ENCODE measurements at places on chromosomes 12 and 14. TPM values are rescaled to one million over a fixed set of nuclear protein-coding genes. Genes with fewer than 3 reads are reported as not detected.

GRCh38 chr12:102016472-102016871 lies 45.3 kb downstream of the WASHC3 start:
- no peak for DNase-seq

DNA sequence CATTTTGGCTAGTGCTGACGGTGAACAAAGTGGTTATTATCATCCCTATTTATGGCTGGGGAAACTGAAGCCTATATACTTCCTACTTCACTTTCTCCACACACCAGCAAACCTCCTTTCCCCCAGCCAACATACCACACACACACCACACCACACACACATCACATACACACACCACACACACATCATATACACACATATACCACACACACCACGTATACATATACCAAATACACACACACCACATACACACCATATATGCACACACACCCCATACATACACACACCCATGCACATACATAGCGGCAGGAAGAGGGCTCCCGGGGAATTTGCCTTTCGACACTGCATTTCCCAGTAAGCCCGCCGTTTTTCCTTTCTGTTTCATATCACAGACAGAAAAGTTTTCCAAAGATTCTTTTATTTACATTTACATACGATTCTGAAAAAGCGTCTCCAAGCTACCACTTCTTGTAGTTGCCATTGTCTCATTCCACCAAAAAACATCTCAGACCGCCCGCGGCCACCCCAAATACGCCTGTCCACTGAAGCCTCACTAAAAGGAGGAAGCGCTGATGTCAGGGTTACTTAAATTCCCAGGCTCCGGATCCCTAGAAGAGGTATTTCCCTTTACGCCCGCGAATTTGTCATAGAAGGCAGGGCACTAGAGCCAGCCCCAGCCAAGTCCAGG lies 823 bp upstream of the RAB5B start:
- no peak for DNase-seq

DNA sequence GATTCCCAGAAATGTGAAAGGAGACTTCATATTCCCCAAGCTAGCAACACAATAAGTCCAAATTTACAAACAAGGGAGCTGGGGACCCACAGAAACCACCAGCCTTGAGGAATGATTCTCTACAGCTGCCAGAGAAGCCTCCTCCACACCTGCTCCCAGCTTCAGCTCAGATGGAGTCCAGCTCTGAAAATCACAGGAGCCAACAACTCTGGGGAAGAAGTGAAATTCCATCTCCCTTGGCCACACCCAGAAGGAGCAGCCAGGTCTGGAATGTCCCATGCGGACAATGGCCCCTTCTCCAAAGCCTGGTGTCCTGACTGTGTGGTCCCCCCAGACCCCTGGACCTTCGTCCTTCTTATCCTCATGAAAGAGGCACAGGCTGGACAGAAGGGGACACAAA lies 45.4 kb downstream of the SYNE3 start:
- DNase-seq = no peak

- no peak for DNase-seq
Observed at GRCh38 chr12:28456934-28457710, 266.9 kb downstream of the CCDC91 start.

- DNase-seq = no peak
Observed at GRCh38 chr14:32947792-32948191, 9.1 kb downstream of the NPAS3 start.

DNA sequence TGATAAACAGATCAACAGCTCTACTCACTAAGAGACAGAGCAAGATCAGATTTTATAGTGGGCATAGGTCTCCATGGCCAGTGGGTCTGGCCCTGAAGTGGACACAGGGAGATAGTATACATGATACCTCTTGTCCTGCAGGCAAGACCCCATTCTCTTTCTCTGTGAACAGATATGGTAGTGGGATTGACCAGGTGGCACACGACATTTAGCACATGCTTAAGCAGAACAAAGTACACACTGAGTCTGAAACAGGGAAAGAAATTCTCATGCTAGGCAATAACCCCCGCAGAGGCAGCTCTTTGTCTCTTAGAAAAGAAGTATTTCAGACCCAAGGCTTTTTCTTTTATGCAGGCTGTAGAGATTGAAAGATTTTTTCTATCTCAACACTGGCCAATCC lies 1331.2 kb downstream of the FSCB start:
- no peak for DNase-seq

DNA sequence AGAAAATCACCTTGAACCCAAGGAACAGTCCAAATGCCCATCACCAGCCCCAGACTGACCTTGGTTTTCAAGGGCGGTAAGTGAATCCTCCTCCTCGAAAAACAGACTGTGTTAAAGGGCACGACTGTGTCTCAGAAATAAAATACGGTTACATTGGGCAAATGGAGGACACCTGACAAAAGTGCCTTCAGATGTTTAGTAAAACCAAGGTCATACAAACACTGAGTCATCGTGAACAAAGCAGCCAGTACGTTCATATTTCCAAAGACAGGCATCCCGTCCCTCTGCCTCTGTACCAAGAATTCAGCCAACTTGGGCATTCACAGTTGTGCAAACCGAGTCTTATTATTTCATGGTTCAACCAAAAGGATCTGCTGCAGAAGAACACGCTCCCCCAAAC lies 25.9 kb downstream of the FOXN3 start:
- DNase-seq = peak; percentile 12

GRCh38 chr14:42185718-42186117 lies 579.0 kb downstream of the LRFN5 start:
- DNase-seq = no peak

GRCh38 chr14:64061706-64062105 lies 208.9 kb downstream of the SYNE2 start:
- no peak for DNase-seq

DNA sequence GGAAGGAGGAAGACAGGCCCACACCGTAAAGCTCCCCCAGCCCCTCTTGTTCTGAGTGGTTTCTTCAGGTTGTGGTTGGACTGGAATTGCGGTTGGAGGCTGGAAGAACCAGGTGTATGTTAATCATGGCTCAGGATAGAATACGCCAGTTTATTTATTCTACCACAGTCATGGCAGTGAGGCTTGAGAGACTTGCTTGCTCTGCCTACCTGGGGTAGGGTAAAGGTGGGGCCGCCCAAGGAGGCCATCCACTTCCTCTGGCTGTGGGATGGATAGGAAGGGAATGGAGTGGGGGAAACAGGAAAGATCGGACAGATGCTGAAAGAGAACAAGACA lies 8.1 kb downstream of the SHMT2 start:
- DNase-seq = no peak

DNA sequence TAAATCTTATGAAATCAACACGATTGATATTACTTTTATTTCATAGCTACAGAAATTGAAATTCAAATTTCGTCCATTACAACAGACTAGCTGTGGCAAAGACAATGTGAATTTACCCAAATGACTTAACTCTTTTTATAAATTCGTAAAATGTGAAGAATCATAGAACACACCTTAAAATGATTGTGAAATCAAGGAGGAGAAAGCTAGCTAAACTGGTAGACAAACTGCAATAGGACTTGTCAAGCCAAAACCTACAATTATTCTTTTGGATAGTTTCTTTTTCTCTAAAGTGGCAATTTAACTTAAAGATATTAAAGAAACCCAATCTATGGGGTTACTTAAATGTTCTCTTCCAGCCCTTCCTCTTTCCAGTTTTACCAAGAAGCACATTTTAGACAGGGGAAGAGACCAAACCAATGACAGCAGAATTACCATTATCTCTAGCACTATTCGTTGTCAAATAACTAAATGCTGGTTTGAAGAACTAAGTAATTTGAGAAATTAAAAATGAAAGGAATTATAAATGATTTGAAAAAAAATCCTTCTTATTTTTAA lies 807 bp upstream of the SLC16A7 start:
- no peak for DNase-seq

DNA sequence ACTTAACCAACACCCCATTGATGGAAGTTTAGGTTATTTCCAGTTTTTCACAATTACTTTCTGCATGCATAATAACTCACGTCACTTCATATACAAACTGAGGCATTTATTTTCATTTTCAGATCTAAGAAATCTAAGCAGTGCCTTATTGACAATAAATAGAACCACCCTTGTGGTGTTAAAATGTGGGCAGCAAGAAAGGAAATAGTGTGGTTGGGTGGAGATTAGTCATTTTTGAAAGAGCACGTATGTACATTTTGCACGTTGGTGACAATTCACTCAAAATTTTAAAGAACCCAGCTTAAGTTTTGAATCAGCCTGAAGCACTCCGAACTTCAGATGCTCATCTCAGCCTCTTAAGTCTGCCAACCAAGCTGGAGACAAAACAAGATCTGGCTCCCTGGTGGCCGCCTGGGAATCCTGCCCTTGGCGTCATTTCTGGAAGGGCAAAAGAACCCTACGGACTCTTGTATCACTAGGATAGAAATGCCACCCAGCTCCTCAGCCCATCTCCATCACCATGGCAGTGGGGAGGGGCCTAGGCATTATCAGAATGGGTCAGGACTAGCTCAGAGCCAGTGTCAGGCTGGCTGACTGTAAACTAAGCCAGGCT lies 89.5 kb upstream of the BCL2L14 start:
- DNase-seq = no peak

DNA sequence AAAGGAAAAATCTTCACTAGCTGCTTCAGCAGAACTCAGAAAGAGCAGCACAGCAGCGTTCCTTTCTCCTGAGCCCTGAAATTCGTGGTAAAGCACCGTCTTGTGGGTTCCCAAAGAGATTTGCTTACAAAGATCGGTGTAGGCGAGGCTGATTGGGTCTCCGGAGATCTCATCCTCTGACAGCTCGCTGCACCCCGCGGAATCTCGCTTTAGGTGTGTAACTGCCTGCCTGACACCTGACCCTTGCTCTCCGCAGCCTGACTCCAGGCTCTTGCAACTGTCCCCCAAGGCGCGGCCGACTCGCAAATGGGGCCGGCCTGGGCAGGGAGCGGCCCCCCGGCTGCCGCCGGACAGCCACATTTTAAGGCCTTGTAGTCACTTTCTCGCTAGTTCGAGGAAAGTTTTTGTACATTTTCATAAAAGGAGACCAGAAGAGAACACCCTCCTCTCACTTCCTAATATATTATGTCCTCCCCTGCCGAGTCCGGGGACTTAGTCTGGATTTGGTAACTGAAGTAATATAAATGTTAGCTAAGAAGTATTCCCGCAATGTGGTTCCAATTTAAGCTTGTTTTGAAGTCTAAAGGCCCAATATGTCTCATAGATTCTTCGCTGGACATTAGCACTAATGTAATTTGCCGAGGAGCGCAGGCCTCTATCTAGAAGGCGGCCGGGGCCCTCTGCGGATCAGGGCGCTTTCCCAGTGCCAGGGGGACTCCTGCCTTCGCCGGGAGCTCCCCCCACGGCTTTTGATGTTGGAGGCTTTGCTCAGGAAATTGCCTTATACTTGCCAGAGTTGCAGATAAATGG lies 177.3 kb upstream of the CDKN3 start:
- no peak for DNase-seq

GRCh38 chr12:52865090-52865944 lies 16.5 kb upstream of the KRT78 start:
- DNase-seq = peak; percentile 76

DNA sequence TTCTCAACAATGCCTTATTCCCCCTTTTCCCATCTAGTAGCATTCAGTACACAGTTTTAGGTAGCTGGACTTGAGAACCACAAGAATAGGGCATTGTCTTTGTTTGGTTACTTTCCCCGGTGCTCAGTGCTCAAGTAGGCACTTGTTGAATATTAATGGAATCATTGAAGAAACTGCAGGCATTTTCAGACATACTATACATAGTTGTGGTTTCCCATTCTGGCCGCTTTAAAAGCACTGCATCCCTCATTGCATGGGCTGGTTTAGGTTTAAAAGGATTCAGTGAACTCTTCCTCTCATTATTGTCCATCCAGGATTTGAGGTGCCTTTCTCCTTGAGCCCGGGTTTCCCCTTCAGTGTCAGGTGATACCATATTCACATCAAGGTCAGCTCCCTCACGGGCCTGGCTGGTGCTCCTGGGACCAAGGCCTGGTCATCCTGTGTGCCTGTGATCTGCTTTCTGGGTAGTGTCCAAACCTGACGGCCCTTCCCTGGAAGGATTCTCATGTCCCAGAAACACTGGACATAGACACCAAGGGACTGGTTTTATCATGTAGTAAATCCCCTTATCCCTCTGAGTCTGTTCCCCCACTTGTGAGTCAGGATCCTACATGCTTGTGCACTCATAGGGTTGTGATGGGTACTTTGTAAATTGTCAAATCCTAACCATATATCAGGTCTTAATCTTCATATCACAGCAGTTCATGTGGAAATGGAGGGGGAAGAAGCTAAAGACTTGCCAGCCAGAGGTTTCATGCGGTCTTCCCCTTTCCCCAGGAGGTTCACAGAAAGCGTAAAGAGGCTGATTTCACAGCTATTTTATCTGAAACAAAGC lies 7.4 kb downstream of the TCP11L2 start:
- no peak for DNase-seq

DNA sequence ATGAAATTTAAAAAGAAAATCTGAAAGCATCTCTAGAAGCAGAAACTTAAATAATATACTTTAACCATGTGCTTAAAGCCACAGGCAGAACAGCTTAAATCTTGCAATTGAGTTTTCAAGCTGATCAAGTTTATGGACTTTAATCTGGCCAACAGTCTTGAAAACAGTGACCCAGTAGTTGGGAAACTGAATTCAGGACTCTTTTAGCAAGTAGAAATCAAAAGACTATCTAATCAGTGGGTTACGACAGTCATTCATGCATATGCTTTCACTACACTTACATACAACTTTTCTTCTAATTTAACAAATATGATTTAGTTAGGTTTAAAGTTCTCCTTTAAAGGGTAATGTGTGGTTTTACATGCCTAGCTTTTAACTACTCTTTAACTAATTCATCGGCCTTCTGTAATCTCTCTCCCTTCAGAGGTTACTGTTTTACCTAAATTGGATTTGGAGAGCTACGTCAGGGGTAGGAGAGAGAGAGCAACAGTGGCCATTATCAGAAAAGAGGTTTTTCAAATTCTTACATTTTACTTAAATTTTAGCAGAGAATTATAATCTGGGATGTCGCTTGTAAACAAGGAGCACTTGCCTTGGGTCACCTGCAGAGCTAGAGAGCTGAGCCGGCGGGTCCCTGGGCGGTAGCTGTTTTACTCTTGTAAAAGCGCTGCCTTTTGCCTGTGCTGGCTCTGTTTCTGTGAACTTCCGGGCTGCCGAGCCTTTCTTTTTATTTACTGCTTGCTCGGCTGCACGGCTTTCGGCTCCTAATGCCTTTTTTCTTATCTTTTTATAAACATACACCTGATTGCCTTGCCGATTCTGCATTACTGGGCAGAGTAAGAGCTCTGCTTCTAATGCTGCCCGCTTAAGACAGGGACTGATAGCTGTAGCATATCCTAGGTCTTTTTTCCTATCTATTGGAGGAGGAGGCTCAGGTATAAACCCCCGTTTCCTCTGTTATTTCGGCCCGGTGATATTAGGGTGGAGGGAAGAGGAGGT lies 17.4 kb upstream of the LYZ start:
- DNase-seq = peak; percentile 63

GRCh38 chr14:80356413-80356812 lies 145.1 kb upstream of the DIO2 start:
- DNase-seq = no peak

Gene DLK1
- 0.22 TPM for total RNA-seq

Gene KRT83
- not detected for total RNA-seq

Gene EXOC5
- total RNA-seq = 84.7 TPM

Gene AKAP5
- total RNA-seq = 0.36 TPM

Gene RTN1
- 5.4 TPM for total RNA-seq

Gene LUM
- 206 TPM for total RNA-seq

Gene CLEC2A
- total RNA-seq = not detected

Data from sciatic nerve (tissue), 2 donors.